Lower leg skin (tissue), 4 donors: ENCODE measurements at places on chromosomes 7 and 10.

- no peak for DNase-seq
Observed at GRCh38 chr10:9102026-9102425, 1047.5 kb downstream of the GATA3 start.

GRCh38 chr7:103912891-103913605 is 76.4 kb downstream of the RELN start:
- no peak for DNase-seq

- DNase-seq = no peak
Observed at GRCh38 chr7:71846160-71846559, 566.0 kb downstream of the CALN1 start.

DNA sequence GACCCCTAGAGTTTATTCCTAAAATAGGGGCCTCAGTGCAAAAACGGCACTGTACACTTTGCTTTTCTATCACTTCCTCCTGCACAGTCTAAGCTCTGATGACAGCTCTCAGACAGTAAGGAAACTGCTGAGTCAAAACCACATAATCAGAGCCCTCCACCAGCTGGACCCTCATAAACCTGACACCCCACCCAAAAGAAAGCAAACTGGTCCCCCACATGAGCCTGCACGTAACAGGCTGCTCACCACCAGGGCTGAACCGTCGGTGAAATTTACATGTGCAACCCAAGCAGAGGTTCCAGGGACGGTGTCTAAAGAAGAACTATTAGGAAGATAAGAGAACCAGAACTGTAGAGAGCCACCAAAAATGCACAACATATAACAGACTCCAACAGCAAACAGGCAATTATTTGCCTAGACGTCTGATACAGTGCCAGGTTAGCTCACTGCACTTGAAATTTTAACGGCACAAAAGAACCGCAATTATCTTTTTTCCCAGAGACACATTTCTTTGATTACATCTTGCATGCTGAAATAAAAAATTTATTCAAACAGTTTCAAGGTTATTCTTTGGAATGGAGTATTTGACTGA is 19.6 kb downstream of the SGMS1 start:
- no peak for DNase-seq

DNA sequence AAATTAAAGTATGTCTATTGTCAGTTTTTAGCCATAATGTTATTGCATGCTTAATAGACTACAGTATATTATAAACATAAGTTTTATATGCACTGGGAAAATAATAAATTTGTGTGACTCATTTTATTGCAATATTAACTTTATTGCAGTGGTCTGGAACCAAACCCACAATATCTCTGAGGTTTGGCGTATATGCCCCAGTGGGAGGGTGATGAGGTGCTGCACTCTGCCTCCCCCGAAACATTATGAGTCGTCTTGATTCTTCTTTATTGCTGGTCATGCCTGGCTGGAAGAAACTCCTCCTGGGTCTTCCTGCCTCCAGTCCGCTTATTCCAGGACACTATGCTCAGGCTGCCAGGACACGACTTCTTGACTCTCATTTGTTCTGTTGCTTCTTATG is 88.4 kb downstream of the MTPN start:
- DNase-seq = no peak

GRCh38 chr10:117544004-117544701 is 1.6 kb downstream of the EMX2 start:
- no peak for DNase-seq

DNA sequence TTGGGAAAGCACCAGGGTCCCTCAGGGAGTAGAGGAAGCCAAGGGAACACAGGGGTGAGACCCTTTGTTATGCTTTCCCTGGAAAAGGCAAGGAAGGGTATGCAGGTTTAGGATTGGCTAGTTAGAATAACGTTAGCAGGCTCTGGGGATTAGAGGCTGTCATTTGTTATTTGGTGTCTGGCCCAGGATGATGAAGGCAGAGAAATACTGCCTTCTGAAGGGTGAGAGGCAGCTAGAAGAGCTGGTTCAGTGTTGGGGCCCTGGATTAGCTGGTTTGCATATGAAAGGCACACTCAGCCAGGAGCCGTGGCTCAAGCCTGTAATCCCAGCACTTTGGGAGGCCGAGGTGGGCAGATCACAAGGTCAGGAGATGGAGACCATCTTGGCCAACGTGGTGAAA is 3.0 kb upstream of the PILRA start:
- DNase-seq = no peak

GRCh38 chr7:15780271-15780670 is 93.8 kb upstream of the MEOX2 start:
- DNase-seq = no peak

GRCh38 chr7:142711746-142712616 is 37.3 kb upstream of the PRSS1 start:
- DNase-seq = no peak
